Thymus (tissue), 14 donors: ENCODE measurements at places on chromosomes 6 and 20.
A peak's percentile ranks its signal among the peaks of the same experiment; 100 is the strongest.

DNA sequence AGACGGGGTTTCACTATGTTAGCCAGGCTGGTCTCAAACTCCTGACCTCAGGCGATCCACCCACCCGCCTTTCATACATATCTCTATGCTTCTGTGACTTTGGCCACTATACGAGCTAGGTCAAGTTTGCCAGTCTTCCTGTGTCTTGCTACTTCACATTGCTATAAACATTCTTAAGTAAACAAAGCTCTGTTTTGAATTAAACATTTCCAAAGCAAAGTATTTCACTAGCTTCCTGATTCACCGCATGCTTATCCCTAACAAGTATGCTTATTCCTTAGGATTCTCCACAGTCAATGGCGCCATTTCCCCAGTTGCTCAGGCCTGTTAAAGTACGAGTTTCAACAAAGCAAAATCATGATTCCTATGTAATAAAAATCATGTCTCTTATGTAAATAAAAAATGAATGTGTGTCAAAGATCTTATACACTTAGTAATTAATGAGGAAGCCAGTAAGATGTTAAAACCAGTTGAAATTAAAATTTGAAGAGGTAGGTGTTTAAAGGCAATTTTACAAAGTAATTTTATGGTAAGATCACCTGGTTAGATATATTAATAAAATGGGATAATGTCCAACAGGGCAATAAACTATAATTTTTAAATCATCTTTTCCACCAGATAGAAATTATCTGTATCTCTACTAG, 88.5 kb downstream of the PRKN start:
- DNase-seq, result no peak

DNA sequence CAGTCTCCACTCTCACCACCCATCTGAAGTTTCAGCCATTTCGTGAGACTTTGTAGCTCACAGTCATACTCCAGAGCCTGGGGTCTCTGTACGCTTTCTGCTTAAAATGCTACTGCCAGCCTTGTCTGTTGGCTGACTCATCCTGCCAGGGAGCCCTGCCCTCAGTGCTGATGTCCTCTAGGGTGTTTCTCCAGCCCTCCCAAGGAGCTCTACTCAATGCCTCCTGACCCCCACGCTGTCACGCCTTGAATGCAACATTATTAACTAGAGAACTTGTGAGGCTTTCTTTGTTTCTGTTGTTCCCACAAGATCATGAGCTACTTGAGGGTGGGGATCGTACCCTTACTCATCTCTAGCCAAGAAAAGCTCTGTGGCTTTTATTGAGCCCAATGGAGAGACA, 20.1 kb downstream of the KIF16B start:
- no peak for DNase-seq

GRCh38 chr6:106740287-106740686, 110.9 kb downstream of the QRSL1 start:
- no peak for DNase-seq

- no peak for DNase-seq
Measured at GRCh38 chr20:63546256-63546955, 1.1 kb downstream of the SRMS start.

DNA sequence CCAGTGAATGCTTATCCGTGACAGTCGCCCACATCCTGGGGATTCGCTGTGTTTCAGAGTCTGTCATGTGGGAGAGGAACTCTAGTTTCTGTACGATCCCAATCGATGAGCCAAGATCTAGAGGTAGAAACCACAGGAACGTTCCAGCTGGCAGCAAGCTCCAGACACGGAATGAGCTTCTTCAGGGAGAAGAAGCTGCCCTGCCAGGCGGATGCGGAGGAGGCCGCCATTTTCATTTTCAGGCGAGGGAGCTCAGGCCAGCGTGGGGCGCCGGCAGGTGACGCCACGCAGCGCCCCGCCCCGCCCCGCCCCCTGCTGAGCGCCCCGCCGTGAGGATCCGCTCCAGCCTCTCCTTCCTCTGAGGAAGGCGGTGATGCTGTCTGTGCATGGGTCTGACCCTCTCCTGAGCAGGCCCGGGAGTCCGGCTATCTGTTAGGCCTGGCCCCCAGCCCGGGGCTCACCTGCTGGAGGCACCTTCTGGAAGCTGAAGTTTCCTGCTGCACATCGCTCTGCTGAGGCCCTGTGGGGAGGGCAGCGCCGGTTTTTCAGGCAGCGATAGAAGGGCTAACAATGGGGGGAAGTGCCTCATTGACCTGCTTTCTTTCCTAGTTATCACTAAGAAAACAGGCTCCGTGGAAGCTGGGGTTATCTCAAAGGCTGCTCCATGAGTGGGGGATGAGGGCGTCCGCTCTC, 147.5 kb downstream of the ERMARD start:
- DNase-seq, result no peak

DNA sequence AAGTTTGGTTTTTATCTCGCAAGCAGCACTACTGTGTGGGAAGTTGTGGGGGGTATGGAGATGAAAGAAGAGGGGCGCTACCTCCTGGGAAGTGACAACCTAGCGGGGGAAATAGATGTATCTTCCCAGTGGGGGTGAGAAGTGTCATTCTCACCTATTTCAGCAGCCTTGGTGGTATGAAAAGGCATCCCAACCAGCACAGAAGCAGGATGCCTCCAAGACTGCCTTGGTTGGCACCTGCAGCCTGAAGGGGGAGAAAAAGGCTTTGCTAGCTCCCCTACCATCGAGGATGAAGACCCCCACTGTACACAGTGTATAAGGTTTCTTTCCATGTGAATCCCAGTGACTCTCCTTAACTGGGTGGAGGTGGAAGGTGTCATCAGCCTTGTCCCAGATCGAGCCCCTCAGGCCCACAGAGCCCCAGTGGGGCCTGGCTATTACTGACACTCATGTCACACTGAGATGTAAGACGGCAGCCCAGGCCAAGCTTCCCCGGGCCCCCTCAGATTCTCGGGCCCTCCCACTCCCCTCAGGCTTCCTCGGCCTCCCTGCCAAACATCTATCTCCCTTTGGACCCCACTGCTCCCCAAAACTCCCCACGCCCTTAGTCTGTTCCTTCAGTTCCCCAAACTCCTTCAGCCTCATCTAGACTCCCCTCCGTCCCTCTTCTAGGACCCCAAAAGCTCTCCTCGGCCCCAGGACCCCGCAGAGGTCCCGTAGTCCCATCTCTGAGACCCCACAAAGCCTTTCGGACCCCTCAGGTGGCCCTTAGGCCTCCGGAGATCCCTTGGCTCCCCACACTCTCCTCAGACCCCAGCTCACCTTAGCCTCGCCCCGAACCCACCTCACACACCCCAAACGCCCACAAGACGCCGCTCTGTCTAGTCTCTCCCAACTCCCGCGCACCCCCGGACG, 688 bp downstream of the COMMD7 start:
- no peak for DNase-seq

DNA sequence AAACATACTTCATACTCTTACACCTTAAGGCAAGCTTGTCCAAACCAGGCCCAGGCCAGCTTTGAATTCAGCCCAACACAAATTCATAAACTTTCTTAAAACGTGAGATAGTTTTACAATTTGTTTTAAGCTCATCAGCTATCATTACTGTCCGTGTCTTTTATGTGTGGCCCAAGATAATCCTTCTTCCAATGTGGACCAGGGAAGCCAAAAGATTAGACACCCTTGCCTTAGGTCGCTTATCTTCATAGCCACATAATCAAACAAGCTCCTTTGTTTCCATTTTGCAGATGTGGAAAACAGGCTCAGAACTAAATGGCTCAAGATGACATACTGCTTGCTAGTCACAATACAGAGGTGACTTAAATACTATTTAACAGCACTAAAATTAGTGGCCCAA, 6.0 kb downstream of the SALL4 start:
- DNase-seq, result no peak

- DNase-seq, result peak; percentile 46
Measured at GRCh38 chr20:62010551-62011402, 54.9 kb downstream of the TAF4 start.

GRCh38 chr6:16338577-16339264, 100.3 kb downstream of the GMPR start:
- no peak for DNase-seq

DNA sequence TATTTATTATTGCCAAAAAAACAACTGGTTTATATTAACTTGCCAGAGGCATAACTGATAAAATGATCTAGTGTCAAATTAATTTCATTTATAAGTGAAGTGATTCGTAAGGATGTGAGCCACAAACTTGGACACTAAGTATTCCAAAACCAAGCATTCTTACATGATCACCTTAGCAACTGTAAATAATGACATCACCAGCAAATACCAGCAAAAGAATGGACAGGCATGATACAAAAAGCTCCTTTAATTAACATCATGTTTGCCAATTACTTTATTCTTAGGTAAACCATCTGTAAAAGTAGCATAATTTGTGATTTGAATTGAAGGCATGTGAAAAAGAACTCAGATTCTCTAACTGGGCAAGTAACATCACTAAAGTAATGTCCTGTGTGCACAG, 17.2 kb upstream of the FNDC1 start:
- DNase-seq, result no peak

DNA sequence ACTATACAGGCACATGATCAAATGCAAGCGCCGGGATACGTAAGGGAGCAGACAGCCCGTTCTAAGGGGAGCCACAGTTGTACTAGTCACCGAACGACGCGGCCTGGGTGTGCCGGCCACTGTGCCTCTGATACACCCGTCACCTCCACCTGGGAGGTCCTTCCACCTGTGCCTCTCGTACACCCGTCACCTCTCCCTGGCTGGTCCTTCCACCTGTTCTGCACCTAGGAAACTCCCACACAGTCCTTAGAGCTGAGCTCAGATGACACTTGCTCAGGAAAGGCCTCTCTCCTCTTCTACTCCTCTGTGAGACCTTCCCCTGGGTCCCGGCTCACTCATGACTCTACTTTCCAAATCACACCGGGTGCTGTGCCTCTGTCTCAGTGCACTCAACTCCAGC, 245.0 kb downstream of the TTLL2 start:
- DNase-seq, result no peak

DNA sequence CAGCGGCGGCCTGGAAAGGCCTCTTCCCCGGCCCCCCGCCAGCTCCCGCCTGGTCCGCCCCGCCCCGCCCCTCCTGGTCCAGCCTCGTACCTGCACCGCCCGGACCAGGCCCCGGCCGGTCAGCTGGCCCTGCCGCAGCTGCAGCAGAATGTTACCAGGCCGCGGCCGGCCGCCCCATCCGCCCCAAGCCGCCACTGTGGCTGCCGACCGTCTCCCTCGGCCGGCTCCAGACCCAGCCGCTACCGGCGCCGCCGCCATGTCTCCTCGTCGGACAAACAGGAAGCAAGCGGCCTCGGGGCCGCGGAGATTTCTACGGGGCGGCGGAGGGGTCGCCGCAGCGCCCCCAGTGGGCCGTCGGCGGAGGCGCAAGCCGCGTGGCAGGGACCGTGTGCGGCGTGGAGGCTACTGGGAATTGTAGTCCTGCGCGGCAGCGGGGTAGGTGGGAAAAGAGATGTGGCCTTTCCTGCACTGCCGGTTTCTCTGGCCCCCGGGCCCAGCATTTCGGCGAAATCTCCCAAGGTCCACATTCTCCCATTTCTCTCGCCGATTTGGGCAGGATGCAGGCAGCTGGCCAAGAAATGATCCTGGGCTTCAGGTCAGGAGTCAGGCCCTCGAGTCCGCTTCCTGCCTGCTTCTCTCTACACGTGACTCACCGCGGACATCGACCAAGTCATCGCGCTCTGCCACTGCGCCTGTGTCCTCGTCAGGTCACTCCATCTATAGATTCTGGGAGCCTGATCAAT, at the start of gene TRPC4AP:
TRPC4AP (minus strand) TSS at position 284 of the 743 bp plus-strand sequence; CDS start at position 258, 26 bp downstream.
- DNase-seq, result peak; percentile 92

DNA sequence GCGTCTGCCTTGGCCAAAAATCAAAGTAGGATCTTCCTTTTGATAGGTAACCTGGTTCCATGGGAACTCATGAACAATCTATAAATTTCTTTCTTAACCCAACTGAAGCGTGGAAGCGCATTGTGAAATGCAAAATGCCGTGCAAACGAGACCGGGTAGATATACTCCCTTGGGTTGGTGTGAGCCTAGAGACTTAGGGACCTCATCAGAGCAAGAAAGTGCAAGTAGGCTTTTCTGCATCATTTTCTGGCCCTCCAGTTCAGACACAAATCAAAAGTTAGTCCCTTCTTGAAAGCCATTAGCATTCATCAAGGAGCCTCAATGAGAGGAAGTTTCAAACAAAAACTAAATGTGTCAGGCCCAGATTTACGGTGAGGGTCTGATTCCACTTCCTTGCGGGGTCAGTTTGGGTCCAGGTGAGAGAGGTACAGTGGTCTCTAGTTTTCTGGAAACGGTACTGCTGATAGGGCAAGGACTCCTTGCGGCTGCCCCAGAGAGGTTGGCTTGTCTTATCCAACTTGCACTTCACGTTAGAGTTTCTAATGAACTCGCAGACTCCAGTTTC, 5.3 kb upstream of the ZNF184 start:
- no peak for DNase-seq

DNA sequence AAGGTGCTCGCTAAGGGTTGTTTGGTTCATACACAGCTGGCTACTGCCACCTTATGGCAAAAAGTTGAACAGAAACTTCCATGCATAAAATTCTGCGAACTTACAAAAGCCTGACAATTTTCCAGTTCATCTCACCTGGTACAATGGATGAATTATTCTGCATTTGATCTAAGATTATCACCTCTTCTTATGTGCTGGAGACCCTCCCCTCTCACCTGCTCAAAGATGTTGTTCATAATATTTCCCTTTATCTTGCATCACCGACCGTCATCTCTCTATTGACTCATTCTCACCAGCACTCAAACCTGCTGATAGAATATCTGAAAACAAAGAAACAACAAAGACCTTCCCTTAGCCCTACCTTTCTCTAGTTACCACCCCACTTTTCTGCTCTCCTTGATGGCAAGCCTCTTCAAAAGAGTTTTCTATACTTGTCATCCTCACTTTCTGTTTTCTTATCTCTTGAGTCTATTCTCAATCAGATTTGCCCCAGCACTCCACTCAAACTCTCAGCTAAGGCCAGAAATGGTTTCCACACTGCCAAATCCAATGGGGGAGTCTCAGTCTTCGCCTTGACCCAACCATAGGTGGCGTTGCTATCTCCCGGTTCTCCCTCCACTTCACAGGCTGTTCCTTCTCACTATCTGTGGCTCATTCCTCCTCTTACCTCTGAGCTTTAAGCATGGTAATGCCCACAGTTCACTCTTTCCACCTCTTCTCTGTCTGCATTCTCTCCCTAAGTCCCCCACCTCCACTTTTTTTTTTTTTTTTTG, 25.8 kb downstream of the SNRNP48 start:
- peak; percentile 48 for DNase-seq

DNA sequence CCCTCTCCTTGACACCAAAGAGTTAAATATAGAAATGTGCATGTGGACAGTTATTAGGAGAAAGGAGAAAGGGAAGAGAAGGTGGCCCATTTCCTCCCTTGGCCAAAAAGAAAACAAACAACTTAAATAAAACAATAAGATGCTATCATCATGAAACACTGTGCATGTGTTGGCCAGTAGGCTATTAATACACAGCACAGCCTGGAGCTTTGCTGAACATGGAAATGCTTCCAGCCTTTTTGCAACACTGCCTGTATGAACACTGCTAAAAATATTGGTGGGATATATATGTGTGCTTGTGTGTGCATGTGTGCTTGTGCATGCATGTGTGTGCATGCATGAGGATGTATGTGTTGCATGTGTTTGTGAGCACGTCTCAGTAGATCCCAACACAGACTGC, 100.4 kb downstream of the LY86 start:
- no peak for DNase-seq

- DNase-seq, result no peak
Measured at GRCh38 chr20:10137032-10137431, 81.6 kb upstream of the SNAP25 start.
